ENCODE measurements at places on chromosomes 7 and 10.
A peak's percentile ranks its signal among the peaks of the same experiment; 100 is the strongest.

DNA sequence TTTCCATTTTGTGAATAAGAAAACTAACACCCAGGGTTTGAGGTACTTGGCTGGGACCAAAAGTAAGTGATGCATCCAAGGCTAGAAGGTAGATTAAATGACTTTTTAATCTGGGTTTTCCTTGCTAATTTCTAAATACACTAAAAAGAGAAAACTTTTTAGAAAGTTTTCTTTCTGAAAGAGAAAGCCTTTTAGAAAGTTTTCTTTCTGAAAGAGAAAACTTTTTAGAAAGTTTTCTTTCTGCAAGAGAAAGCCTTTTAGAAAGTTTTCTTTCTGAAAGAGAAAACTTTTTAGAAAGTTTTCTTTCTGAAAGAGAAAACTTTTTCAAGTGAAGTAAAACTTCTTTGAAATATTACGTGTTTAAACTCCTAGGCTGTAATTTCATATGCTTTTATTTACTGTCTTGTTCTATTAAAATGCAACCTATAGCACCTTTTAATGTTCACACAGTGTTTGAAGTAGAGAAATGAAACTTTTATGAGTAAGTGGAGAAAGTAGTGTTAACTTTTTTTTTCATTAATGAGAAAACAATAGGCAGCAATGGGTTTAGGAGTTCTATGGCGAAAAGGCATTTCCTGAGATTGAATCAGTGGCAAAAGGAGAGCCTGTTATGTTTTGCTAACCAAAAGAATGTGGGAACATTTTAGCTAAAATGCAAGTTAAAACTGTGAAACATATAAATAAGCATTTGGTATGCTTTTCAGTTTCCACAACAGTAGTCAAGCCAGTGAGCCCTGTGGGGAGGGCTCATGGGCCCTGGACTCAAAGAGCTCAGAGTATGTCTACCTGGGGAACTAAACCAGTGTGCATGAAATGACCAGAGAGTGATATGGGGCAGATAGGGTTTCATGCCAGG lies 103.7 kb downstream of the RBM20 start:
- DNase-seq, result no peak

DNA sequence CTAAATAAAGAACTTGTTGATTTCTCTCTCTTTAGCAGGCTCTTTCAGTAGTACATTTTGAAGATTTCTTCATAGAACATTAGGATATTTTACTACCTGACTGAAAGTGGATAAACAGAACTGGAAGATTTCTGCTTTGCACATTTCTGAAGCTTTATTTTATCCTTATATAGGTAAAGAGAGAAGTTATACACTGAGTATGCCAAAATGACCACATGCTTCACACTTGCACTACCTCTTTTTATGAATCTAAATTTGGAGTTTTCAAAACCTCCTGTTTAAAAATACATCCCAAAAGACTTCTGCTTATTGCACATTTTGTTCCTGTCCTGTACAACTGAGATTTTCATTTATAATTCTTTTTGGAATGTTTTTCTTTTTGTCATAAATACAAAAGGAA lies 197.4 kb upstream of the PRPS1L1 start:
- DNase-seq, result no peak

DNA sequence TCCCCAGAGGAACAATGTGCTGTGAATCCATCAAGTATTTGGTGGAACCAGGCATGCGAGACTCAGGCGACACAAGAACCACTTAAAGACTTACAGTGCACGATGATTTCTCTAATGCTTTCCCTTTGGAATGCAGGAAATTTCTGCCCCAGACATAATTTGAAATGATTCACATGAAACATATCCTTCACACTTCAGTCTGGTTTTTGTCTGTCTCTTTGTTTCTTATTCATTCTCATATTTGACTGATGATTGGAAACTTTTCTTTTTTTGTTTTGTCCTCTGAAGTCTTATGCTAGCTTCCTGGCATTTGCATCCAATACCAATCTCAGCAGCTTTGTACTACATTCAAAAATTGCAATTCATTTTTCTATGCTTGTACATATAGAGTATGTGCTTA lies 502.8 kb downstream of the PHTF2 start:
- peak; percentile 56 for DNase-seq

DNA sequence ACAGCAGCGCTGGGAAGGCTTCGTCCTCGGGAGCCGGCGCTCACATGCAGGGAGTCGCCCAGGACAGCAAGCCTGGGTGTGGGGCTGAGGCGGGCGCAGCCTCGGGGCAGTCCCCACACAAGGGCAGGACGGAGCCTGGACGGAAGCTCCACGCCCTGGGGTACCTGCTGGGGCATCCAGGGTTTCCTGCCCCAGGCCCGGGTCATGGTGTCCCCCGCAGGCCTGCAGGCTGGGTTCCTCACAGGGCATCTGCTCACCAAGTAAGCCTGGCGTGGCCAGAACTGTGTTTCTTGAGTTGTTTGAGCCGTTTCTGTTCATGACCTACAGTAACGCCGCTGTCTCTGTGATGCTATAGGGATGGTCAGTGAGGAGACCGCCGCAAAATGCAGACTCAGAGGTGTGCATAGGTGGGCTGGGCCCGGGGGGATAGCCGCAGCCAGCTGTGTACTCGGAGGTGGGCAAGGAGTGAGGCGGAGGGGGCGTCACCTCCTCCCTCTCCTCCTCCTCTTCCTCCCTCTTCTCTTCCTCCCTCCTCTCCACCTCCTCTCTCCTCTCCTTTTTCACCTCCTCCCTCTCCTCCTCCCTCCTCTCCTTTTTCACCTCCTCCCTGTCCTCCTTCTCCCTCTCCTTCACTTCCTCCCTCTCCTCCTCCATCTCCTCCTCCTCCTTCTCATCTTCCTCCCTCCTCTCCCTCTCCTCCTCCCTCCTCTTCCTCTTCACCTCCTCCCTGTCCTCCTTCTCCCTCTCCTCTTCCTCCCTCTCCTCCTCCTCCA lies 438.9 kb downstream of the DNAJB6 start:
- DNase-seq, result no peak

DNA sequence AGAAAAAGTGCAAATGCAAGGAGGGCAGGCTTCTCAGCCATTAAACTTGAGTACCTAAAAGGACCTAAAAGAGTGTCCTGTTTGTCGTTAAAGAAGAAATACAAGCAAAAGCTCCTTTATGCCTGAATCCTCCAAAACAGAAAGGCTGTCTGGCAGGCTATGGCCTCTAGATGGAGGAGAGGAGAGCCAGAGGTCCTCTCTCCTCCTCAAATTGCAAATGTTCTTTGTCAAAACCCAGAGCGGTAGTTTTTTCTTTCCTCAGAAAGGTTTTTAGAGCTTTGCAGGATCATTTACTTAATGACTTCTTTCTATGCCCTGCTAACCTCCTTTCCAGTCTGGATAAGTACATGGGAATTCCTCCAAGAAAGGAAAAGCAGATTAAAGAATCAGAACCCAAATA lies 1.9 kb upstream of the SORCS1 start:
- no peak for DNase-seq

- DNase-seq, result peak; percentile 12
Observed at GRCh38 chr7:137287651-137288258, 55.8 kb downstream of the PTN start.

GRCh38 chr10:124114696-124115095 lies 21.3 kb upstream of the CHST15 start:
- no peak for DNase-seq

GRCh38 chr10:44926751-44927351 lies 15.7 kb downstream of the TMEM72 start:
- DNase-seq, result no peak

DNA sequence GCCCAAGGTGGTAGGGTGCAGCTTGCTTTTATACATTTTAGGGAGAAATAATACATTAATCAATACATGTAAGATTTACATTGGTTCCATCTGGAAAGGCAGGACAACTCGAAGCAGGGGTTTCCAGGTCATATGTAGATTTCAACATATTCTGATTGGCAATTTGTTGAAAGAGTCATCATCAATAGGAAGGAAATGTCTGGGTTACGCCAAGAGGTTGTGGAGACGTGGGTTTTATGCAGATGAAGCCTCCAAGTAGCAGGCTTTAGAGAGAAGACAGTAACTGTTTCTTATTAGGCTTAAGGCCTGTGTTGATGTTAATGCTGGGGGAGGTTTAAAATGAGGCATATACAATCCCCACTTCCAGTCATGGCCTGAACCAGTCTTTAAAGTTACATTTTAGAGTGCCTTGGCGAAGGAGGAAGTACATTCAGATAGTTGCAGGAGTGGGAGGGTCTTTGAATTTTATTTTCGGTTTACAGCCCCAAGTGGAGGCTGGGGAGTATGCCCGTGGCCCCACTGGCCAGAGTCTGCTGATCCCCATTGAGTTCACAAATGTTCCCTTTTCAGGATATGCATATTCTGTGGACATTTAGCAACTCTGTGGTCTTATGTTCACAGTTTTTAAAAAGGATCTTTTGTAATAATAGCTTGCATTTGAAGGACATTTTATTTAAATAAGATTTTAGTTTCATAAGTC lies 166.0 kb upstream of the GDF10 start:
- DNase-seq, result no peak

Data from IMR-90 (cell line).